ENCODE measurements at places on chromosomes 6 and 20. TPM values are rescaled to one million over a fixed set of nuclear protein-coding genes. Genes with fewer than 3 reads are reported as not detected.

SMLR1 gene
- not detected for total RNA-seq

NRN1 gene
- 142 TPM for total RNA-seq

JPH2 gene
- total RNA-seq: 0.22 TPM

ZDHHC14 gene
- total RNA-seq: 6.8 TPM

SLC16A10 gene
- 1.4 TPM for total RNA-seq

SLC17A3 gene
- total RNA-seq: not detected

All from articular chondrocyte of knee joint (primary cell).